GM12892 (cell line): ENCODE measurements at places on chromosomes 12 and 14.

DNA sequence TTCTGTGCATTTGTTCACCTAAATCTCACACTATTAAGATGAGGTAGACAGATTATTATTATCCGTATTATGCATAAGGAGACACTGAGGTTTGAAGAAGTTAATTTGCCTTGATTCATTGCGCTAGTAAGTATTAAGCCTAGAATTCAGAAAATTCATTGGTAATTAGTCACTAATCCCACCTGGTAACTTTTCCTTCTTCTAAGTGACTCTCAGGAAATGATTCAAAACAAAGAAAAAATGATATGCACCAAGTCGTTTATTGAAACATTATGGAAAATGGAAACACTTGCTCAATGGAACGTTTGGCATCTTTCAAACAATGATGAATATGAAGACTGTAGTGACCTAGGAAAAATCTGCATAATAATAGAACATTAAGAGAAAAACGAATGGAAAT is 15.2 kb downstream of the RFX4 start:
- no peak for DNase-seq

GRCh38 chr14:70988452-70988851 is 81.2 kb downstream of the PCNX1 start:
- DNase-seq = no peak

DNA sequence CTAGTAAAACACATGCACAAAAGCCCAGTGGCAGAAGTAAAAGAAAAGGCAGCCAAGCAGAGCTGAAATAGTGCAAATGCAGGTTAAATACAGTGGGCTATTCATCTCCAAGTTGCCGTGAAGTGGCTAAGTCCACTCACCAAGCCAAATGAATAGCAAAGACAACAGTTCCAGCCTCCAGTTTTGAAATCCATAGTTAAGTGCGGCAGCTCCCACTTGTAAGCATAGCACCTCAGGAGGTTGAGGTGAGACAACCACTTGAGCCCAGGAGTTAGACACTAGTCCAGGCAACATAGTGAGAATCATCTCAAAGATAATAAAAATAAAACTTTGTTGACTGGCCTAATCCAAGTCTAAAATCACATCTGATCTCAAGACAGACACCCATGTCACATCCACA is 9.8 kb upstream of the PHLDA1 start:
- no peak for DNase-seq

DNA sequence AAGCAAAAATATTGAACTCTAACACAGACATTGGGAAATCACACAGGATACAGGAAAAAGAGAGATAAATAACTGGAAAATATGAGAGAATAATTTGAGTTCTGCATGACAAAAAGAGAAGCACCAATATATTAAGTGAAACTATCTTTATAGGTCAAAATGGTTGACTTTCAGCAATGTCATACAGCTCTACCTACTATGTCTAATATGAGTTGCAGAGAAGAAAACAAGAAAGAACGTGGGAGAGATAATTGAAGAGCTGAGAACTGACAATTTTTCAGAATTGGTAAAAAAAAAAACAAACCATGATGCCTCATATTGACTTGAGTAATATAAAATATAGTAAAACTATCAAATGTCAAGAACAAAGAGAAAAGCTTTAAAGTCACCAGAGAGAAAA is 221.7 kb downstream of the BCL11B start:
- DNase-seq = no peak

DNA sequence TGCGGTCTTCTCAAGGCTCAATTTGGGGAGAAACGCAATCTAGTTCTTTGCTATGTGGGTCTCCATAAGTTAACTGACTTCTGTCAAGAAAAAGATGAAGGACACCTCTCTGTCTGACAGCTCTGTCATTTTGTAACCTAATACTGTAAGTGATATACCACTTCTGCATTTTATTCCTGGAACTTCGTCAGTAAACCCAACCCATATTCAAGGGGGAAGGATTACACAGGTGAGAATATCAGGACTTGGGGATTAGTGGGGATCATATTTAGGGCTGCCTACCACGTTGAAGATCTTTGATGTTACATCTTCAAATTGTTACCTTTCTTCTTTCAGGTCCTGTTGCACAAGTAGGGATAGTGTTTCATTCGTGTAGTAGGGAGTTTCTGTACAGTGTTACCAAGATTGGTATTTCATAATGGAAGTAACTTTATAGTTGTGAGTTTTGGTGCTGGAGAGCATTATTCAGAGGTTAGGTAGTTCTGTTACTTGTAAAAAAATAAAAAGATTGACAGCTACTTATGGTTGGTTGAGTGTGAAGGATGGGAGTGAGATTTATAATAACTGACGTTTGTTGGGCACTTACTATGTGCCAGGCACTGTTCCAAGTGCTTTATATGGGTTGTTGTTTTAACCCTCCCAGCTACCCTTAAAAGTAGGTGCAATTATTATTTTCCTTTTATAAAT is 1.6 kb downstream of the TMEM260 start:
- DNase-seq = no peak

GRCh38 chr14:31895646-31896045 is 181.5 kb upstream of the ARHGAP5 start:
- no peak for DNase-seq
